CD4-positive, alpha-beta T cell treated with Interleukin-12 subunit alpha and Interleukin-12 subunit beta, for 1 hour (primary cell): ENCODE measurements at places on chromosomes 12 and 14.

- no peak for DNase-seq
Observed at GRCh38 chr14:76669770-76670169, 91.5 kb upstream of the VASH1 start.

- no peak for DNase-seq
Observed at GRCh38 chr12:88633312-88633711, 53.0 kb upstream of the KITLG start.

GRCh38 chr12:65156366-65156841 lies 13.0 kb upstream of the LEMD3 start:
- peak; percentile 20 for DNase-seq

DNA sequence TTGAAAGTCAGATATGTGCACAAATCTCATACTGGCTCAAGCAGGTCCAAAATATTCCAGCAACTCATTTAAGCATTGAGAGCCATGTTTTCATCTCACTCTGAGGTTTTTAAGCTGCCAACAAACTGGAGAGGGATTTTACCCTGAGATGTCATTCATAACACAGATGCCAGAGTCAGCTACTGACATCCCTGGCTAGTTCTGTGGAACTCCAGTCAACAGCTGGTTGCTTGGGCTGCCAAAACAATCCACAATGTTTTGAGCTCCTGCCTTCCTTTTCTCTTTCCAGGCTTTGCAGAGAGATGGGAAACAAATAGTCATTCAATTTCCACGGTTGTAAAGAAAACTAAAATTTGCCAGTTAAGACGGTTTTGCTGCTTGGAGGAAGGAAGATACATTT lies 621.2 kb upstream of the FBXO33 start:
- no peak for DNase-seq

DNA sequence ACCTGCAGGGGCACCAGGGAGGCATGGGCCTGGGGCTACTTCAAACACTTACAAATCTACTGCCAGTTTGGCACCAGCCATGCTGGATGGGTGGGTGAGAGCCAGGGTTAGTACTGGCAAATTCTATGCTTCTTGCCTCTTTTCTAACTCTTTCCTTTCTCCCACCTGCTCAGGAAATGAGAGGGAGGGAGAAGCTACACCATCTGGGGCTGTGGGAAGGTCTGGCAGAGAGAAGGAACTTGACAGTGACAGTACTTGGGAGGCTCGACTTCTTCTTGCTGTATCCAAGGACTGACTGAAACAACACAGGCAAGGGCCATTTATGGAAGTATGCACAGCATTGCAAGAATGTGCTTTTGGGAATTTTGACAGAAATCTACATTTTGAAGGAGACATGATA lies 149.6 kb upstream of the DYRK2 start:
- DNase-seq = no peak

DNA sequence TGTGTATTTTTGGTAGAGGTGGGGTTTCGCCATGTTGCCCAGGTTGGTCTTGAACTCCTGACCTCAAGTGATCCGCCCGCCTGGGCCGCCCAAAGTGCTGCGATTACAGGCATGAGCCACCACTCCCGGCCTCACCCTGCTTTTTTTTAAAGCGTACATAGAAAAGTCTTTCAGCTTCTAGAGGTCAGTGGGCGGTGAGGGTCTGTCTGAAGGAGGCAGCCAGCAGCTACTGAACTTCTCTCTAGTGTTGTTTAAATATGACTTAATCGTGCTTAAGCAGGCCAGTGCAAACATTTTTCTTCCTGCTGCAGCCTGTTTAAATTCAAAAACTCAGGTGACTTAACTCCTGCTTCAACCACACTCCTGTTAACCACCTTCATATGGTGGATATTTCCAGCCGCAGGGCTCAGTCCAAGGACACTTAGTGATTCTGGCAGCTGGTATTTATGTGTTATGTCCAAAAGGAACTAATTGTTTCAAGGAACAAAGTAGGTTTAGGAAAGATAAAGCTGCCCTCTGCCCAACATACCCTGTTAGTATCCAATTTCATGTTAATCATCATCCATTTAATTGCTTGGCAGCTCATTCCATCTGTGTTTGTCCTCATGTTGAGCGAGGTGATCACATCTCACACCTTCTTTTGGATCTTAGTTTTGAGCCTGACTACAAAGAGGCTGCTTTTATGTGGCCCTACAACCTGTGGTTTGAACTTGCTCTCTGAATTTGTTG lies 2.0 kb downstream of the PRKAB1 start:
- DNase-seq = no peak

DNA sequence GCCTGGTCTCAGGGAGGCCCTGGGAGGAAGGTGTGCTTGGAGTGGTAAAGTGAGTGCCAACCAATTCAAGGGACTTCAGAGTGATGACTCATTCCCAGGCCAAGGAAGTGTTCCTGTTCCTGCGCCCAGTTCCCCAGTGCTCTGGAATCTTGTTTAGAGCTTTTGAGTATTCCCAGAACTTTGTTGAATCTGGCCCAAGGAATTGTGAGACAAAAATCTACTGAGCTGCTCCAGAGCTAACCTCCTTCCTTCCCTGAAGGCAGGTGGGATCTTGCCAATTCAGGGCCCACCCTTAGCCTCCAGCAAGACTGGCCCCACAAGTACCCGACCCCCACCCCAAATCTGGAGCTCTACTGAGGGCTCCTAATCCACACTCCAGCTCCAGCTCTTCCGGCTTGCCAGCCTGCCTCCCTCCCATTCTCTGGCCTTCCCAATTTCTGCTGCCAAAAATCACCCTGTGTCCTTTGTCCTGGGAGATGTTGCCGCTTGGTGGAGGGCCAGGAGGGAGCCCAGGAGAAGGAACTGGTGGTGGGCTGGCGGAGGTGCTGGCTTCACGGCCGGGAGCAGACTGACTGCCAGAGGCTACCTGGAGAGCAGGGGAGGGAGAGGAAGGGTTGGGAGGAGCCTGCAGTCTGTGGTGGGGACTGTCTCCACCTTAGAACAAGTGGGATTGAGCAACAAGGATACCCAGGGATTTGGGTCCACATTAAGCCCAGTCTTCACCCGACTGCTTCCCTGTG lies 2.0 kb upstream of the ATN1 start:
- DNase-seq = no peak

- no peak for DNase-seq
Observed at GRCh38 chr14:75650253-75651058, 10.2 kb downstream of the ERG28 start.

GRCh38 chr12:70444903-70445302 lies 78.8 kb downstream of the KCNMB4 start:
- no peak for DNase-seq

- no peak for DNase-seq
Observed at GRCh38 chr14:102196902-102197230, 57.2 kb downstream of the WDR20 start.

DNA sequence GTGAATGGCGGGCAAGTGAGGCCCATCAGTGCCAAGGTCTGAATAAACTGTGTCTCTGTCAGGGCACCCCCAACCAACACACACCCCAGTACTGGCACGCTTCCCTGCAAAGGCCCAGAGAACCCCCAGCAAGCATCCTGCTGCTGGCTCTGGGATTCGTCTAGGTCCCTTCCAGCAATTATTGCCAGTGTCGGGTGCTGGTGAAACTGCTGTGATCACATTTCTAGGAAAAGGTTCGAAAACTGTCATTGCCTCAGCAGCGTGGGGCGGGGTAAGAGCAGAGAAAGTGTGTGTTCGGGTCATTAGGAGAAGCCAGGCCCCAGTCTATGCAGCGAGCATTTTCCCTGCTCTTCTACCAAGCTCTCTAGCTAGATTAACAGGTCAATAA lies 2.5 kb downstream of the FAM222A start:
- no peak for DNase-seq

DNA sequence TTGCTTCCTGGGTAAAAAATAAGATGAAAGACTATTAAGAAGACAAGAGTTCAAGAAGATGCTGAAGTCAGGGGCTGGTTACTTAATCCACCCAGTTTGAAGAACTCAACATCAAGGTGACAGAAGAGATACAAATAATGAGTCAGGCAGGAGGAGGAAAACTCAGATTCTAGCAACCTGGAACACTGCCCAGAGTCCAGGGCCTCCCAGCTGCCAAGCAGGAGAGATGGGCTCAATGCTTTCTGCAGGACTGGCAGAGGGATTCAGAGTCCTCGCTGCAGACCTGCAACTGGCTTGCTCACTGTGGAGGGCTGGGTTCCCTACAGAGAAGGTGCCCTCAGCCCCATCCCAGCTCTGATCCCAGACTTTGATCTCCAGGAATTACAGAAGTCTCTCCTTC lies 28.6 kb upstream of the CEBPE start:
- DNase-seq = no peak

DNA sequence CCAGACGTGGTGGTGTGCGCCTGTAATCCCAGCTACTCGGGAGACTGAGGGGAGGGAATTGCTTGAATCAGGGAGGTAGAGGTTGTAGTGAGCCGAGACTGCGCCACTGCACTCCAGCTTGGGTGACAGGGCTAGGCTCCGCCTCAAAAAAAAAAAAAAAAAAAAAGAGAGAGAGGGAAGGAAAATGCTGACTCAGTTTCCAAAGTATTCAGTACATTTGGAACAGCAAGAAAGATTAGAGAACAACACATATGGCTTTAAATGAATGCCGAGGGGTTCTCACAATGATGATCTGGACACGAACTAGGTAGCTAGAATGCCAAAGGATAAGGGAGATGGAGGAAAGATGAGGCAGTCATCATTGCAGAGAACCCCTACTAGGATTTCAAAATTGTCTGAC lies 97.4 kb downstream of the NAV3 start:
- DNase-seq = no peak

- DNase-seq = peak; percentile 17
Observed at GRCh38 chr12:53696285-53696654, 20.4 kb upstream of the ATP5MC2 start.

GRCh38 chr12:13278249-13278787 lies 81.8 kb downstream of the EMP1 start:
- peak; percentile 46 for DNase-seq

DNA sequence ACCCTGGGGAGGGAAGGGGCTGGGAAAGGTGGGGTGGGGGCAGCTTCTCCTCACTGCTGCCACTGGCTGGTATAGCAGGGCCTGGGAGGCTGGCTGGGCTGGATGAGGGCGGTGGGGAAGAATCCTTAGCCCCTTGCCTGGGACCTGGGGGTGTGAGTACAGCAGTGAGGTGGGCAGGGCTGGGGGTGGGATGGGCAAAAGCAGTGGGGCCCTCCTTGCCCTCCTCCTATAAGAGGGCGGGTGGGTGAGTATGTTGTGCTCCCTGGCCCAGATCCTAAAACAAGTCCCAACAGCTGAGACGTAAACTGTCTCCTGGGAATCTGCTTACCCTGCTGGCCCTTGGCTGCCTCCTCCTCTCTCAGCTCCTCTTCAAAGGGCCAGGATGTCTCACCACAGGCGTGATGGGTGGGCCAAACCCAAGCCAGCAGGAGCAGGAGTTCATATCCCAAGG lies 2.2 kb downstream of the NCKAP5L start:
- DNase-seq = no peak

- no peak for DNase-seq
Observed at GRCh38 chr14:22872833-22873520, 1.4 kb downstream of the LRP10 start.

DNA sequence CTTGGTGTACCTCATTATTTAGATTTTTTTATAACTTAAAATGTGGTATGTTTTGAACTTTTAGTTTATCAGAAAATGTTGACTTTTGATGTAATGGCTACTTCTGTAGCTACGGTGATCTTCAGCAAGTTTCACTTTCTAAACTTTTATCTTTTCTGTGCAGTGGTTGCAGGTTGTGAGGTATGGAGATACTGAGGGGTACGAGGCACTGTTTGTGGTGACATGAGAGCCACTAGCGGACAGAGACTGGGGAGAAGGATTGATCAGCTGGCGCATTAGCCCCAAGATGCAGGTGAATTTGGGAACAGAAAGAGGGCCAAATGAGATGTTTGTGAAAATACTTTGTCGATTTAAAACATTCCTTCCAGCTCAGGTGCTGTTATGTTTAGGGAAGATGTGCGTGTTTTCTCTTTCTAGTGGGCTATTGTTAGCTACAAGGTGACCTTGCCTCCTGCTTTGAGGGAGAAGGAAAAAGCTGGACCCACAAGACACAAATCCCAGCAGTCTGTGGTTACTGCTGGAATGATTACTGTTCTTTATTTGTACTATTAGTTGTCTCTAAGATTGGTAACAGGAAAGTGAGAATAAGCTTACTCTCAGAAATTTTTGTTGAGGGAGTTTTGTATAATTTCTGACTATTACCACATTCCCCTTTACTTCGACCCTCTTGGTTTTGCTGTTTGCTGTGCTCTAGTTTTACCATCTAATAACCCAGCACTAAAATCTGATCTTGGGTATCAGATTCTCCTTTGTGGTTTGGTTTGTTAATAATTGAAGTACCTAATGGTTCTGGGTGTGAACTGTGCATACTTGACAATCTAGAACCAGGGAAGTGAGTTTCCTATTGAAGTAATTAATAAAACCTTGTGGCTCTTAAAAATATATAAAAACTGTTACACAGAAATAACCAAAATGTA lies 61.7 kb downstream of the FBXO34 start:
- peak; percentile 57 for DNase-seq

DNA sequence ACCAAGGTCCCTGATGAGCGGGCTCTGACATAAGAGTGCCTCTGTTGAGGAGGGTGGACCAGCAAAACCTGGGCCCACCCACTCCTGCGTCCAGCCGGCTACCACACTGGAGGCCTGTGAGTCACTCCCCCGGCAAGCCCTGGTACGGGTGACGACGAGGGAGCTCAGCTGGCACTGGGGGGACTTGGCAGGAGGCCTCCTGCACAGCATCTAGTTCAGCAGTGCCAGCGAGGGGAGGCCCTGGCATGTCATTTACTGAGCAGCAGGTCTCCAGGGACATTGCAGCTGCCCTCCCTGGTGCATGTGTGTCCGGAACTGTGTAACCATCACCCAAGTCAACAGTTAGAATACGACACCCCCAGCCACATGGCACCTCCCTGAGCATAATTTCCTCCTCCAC lies 24.4 kb downstream of the CD9 start:
- DNase-seq = no peak

DNA sequence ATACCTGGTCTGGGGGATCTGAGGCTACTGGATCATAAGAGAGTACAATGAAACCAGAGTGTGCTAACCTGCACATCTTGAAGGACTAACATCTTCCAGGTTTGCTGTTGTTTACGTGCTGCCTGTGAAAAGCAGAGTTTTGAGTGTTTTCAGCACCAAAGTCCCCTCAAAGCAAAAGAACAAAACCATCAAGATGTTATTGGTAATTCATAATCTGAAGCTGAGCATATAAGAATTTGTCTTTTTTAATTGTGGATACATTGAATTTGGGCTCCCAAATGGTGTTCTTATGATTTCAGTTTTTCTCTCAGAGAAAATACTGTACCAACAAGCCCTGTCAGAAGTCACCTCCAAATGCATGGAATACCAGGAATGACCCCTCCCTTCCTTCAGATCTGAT lies 110.2 kb downstream of the BTG1 start:
- no peak for DNase-seq

- DNase-seq = no peak
Observed at GRCh38 chr12:2629051-2629450, 165.7 kb upstream of the FKBP4 start.

GRCh38 chr12:89350260-89350629 lies 2.1 kb downstream of the DUSP6 start:
- no peak for DNase-seq
